ENCODE measurements at places on chromosomes 4 and X.

- H3K4me1 ChIP-seq, result no peaks in the 10 kb centered on the region
- no peak overlapping the region for H3K27ac ChIP-seq
- no peak overlapping the region for H3K4me3 ChIP-seq
- H3K36me3 ChIP-seq, result no peaks in the 10 kb centered on the region
- no peak for DNase-seq
- H3K27me3 ChIP-seq, result no peaks in the 10 kb centered on the region
Observed at GRCh38 chr4:28772066-28772465, 1911.4 kb downstream of the STIM2 start.

DNA sequence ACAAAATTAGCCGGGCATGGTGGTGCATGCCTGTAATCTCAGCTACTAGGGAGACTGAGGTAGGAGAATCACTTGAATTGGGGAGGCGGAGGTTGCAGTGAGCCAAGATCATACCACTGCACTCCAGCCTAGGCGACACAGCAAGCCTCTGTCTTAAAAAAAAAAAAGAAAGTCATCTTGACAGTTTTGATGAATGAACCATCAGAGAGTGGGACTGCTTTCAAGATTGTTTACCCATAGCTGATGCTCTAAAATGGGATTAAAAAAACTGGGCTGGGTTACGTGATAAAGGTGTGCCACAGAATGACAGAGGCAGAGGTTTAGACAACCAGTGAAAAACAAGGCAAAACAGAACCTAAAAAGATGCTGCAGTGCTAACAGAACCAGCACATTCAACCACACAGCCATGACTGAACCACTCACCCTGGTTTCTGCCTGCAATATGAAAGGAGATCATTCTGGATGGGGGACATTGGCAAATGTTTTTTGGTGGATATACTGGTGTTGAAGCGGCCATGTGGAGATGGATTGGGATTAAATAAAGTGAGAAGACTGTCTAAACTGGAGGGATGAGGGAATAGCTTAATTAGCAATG lies 22.2 kb downstream of the GPAT3 start:
- no peaks in the 10 kb centered on the region for H3K36me3 ChIP-seq
- peaks cover 20% of the 10 kb centered on the region for H3K4me1 ChIP-seq

- peaks cover 21% of the 10 kb centered on the region for H3K4me1 ChIP-seq
- peak overlapping the region; percentile 94 for H3K27ac ChIP-seq
- peak overlapping the region; percentile 86 for H3K4me3 ChIP-seq
- H3K27me3 ChIP-seq, result peaks cover 18% of the 10 kb centered on the region
- H3K36me3 ChIP-seq, result no peaks in the 10 kb centered on the region
Observed at GRCh38 chrX:134807039-134807729, 148.9 kb upstream of the PLAC1 start.

GRCh38 chr4:162011089-162011488 lies 152.7 kb downstream of the FSTL5 start:
- no peak for DNase-seq
- no peak overlapping the region for H3K27ac ChIP-seq
- no peaks in the 10 kb centered on the region for H3K36me3 ChIP-seq
- no peaks in the 10 kb centered on the region for H3K4me1 ChIP-seq
- no peaks in the 10 kb centered on the region for H3K27me3 ChIP-seq

- no peak for DNase-seq
- no peak overlapping the region for H3K4me3 ChIP-seq
- no peaks in the 10 kb centered on the region for H3K36me3 ChIP-seq
- no peaks in the 10 kb centered on the region for H3K27me3 ChIP-seq
Observed at GRCh38 chr4:126058596-126058995, 743.8 kb downstream of the FAT4 start.

DNA sequence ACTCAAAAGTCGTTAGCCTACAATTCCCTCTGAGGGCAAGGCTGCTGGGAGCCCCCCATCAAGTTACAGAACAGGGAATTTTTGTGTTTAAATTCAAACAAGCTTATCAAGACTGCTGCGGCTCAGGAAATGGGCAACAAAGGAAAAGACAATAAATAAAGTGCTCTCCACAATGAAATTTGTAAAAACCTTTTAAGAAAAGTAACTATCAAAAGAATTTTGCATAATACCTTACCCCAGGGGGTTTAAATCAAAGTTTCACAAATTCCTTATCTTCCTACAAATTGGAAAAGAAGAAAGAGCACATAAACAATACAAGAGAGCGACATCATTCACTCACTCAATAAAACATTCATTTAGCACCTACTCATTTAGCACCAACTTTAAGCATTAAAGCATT lies 97.9 kb upstream of the CCDC160 start:
- no peak overlapping the region for H3K4me3 ChIP-seq
- DNase-seq, result no peak
- no peaks in the 10 kb centered on the region for H3K36me3 ChIP-seq
- peaks cover 55% of the 10 kb centered on the region for H3K27me3 ChIP-seq
- no peak overlapping the region for H3K27ac ChIP-seq
- H3K4me1 ChIP-seq, result no peaks in the 10 kb centered on the region

DNA sequence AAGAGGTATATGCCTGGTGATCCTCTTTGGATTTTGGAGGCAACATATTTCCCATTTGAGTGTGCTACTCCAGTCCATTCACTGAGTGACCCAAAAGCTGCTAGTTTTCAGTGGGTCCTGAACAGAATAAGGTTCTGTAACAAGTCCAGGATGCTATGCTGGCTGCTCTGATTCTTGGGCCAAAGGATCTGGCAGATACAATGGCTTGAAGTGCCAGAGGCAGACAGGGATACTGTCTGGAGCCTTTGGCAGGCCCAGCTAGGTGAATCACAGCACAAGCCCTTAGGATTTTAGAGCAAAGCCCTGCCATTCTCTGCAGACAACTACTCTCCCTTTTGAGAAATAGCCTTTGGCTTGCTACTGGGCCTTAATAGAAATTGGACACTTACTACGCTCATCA lies 40.6 kb downstream of the DCHS2 start:
- no peaks in the 10 kb centered on the region for H3K4me1 ChIP-seq
- no peaks in the 10 kb centered on the region for H3K36me3 ChIP-seq
- H3K27ac ChIP-seq, result no peak overlapping the region
- no peak for DNase-seq

DNA sequence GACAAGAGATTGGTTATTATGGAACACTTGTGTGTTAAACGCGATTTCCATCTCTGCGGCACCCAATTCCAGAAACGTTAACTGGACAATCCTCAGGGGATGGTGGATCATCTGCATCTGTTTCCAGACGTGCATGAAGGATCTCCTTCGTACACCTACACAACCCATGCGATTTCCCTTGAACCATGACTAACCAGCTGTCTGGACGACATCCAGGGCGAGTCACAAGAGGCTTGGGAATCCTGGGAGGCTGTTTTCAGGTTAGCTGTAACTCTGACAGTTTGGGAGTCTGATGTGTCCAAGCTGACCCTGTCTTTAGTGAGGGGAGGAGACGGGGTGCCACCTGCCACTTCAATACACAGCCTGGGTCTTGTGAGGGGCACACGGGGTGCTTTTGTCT lies 84.5 kb downstream of the GATB start:
- no peak overlapping the region for H3K27ac ChIP-seq
- no peak for DNase-seq
- no peaks in the 10 kb centered on the region for H3K36me3 ChIP-seq
- H3K27me3 ChIP-seq, result no peaks in the 10 kb centered on the region

GRCh38 chr4:135385830-135386581 lies 1184.4 kb upstream of the PABPC4L start:
- DNase-seq, result no peak
- H3K27ac ChIP-seq, result no peak overlapping the region
- no peaks in the 10 kb centered on the region for H3K4me1 ChIP-seq
- no peak overlapping the region for H3K4me3 ChIP-seq
- H3K36me3 ChIP-seq, result no peaks in the 10 kb centered on the region

GRCh38 chrX:120549483-120550452 lies 11.0 kb downstream of the CUL4B start:
- peaks cover 2% of the 10 kb centered on the region for H3K36me3 ChIP-seq
- H3K27ac ChIP-seq, result peak overlapping the region; percentile 1
- H3K27me3 ChIP-seq, result peaks cover 6% of the 10 kb centered on the region
- peaks cover 27% of the 10 kb centered on the region for H3K4me1 ChIP-seq
- peak; percentile 45 for DNase-seq
- peak overlapping the region; percentile 34 for H3K4me3 ChIP-seq

DNA sequence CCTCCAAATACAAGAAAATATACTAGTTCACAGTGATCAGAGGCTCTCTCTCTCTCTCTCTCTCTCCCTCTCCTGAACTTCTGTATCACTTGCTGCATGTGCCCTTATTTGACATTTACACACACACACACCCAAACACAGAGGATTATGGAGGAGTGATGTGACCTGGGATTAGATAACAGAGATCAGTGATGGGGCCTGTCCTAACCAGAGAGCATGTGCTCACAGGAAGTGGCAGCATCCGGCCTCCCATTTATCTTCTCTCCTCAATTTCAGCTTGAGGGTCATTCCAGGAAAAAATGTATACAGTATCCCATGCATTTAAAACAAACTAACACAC lies 143.0 kb downstream of the TSPAN5 start:
- no peak overlapping the region for H3K27ac ChIP-seq
- no peak for DNase-seq
- H3K36me3 ChIP-seq, result peaks cover 4% of the 10 kb centered on the region

DNA sequence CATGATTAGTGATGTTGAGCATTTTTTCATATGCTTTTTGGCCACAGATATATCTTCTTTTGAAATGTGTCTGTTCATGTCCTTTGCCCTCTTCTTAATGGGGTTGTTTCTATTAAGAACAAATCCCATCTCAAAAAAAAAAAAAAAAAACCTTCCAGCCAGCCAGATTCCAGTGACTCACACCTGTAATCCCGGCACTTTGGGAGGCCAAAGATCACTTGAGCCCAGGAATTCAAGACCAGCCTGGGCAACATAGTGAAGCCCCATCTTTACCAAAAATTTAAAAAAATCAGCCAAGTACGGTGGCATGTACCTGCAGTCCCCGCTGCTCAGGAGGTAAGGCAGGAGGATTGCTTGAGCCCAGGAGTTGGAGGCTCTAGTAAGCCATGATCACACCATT lies 5.1 kb downstream of the RAB33B start:
- peaks cover 3% of the 10 kb centered on the region for H3K36me3 ChIP-seq
- no peaks in the 10 kb centered on the region for H3K27me3 ChIP-seq
- DNase-seq, result no peak
- no peak overlapping the region for H3K4me3 ChIP-seq

DNA sequence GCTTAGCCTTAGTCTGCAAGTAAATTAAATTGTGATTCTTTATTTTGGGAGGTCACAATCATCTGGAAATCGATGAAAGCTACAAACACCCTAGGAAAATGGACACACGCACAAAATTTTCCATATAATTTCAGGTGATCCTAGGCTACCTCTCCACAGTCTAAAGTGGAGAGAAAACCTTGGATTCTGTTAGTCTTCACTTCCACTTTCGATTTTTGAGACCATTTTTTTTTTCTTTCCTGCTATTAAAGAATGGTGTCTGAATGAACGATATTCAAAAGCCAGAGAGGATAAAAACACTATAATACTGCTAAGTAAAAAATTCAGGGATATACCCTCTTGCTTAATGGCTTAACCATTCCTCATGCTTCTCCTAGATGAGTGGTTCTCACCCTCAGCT lies 1.7 kb downstream of the FBXL5 start:
- H3K27ac ChIP-seq, result peak overlapping the region; percentile 99
- peaks cover 68% of the 10 kb centered on the region for H3K4me1 ChIP-seq
- H3K4me3 ChIP-seq, result peak overlapping the region; percentile 100
- DNase-seq, result no peak
- H3K27me3 ChIP-seq, result no peaks in the 10 kb centered on the region

GRCh38 chr4:41480896-41481311 lies 57.1 kb upstream of the LIMCH1 start:
- H3K27ac ChIP-seq, result no peak overlapping the region
- no peaks in the 10 kb centered on the region for H3K4me1 ChIP-seq
- no peaks in the 10 kb centered on the region for H3K36me3 ChIP-seq

DNA sequence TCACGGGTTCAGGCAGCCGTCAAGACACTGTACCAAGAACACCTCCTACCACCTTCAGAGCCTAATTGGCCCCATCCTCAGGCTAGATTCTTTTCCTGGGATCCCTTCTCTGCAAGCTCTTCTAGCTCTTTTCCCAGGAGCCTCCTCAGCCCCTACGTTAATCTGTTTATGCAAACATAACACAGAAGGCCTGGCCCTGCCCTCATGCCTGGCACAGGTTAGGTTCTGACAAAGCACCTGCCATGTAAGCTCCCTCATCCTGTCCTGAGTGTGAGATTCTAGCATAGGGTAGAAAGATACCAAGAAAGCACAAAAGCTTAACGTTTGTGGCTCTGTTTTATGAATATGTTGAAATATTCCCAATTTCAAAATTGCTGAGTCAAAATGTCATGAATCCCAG lies 93.6 kb downstream of the IRF2 start:
- DNase-seq, result no peak
- peaks cover 45% of the 10 kb centered on the region for H3K4me1 ChIP-seq
- H3K27ac ChIP-seq, result no peak overlapping the region
- peaks cover 5% of the 10 kb centered on the region for H3K36me3 ChIP-seq
- H3K27me3 ChIP-seq, result peaks cover 6% of the 10 kb centered on the region

DNA sequence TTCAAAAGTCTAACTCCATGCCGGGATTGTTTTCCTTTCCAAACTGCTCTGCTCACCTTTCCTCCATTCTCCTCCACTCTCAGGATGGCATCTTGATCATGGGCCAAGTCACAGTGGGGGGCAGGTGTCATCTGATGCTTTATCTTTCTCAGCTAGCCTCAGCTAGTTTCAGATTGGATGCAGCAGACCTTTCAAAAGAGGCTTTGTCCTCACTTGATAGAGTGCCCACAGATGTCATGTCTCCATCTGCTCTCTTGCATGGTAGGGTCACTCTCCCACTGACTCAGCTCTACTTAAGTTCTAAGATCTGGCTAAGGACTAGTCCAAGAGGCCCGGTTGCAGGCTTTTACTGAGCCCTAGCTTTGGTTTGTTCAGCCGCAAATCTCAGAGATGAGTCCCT lies 341.8 kb upstream of the GALNT7 start:
- DNase-seq, result no peak
- H3K4me3 ChIP-seq, result no peak overlapping the region

DNA sequence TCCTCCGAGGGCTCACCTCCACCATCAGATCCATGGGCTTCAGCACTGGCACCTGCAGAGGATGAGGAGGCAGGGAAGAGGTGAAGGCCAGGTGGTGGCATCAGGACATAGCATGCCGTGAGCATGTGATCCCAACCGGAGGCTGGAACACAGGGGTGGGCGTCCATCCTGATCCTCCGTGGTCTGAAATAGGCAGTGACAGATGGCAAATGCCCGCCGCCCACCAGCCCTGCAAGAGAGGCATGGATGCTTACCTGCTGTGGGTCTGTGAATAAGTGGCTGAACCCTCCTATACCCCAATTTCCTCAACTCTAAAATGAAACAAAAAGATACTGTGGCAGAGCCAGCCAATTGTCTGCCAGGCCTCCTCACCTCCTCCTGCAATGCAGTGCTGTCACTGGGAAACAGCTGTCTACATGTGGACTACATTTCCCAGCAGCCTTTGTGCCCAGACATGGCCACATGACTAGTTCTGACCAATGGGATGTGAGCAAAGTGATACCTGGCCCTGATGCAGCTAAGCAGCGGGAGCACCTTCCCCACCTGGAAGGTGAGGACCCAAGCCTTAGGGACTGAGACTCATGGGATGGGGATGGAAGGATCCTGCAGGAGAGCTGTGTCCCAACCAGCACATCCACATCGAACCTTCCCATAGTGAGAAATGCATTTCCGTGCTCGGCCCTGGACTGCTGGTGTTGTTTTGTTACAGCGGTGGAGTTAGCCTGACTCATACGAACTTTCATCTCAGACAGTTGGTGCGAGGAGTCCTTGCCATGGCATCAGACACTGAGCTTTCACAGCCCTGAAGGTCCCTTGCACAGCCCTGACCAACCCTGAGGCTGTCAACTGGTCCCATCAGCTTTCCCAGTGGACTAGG lies 99.5 kb downstream of the PPP2R2C start:
- peak; percentile 20 for DNase-seq
- no peaks in the 10 kb centered on the region for H3K27me3 ChIP-seq
- no peaks in the 10 kb centered on the region for H3K36me3 ChIP-seq
- H3K27ac ChIP-seq, result no peak overlapping the region
- no peaks in the 10 kb centered on the region for H3K4me1 ChIP-seq
- H3K4me3 ChIP-seq, result no peak overlapping the region

GRCh38 chrX:104854790-104855340 lies 288.9 kb downstream of the IL1RAPL2 start:
- H3K4me3 ChIP-seq, result no peak overlapping the region
- DNase-seq, result no peak
- peaks cover 13% of the 10 kb centered on the region for H3K4me1 ChIP-seq
